ENCODE measurements at places on chromosomes 12 and 14.

DNA sequence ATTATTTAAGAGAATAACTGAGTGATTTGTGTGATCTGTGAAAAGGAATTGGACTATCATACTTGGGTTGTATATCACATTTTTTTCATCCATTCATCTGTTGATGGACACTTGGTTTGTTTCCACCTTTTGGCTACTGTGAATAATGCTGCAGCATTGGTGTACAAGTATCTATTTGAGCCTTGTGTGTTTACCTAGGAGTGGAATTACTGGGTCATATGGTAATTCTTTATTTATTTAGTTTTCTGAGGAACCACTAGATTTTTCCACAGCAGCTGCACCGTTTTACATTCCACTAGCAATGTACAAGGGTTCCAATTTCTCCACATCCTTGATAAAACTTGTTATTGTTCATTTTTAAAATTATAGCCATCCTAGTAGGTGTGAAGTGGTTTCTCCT, 56.1 kb downstream of the APAF1 start:
- DNase-seq: no peak

DNA sequence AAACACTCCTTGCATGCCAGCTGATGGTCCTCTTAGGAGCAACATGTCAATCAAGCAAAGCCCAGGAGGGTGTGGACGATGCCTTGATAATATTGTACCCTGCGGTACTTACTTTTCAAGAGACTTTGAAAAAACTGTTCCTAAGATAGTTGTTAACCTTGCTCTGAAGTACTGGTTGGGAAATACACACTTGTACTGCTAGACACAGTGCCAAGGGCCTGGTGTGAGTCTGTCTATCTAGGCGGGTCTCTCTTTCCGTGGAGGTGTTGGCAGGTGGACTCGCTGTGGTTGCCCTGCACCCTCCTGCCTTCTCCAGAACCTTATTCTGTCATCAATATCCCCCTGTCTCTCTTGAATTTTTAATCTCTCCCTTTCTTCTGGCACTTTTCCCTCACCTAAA, 189.4 kb downstream of the NRXN3 start:
- DNase-seq: no peak

DNA sequence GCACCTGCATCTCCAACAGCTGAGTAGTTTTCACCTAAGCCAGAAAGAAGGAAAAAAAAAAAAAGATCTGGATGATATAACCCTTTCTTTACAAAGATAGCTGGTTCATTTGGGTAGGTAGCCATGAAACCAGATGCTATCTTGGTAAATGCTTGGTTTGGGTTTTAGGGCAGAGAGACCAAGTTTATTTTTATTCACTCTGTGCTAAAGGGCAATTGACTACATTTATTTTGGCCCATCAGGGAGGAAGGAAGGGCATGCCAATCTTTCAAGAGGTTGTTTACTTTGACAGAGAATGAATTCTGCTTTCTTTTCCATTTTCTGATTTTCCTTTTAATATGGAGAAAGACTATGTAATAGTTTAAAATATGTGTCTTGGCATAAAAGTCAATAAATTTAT, 91.0 kb downstream of the NTN4 start:
- DNase-seq: no peak

GRCh38 chr12:131441060-131441396, 269.9 kb upstream of the SFSWAP start:
- DNase-seq: no peak

- DNase-seq: peak; percentile 73
These were observed 57.7 kb downstream of the ADGRD1 start for GRCh38 chr12:131011165-131012079.

DNA sequence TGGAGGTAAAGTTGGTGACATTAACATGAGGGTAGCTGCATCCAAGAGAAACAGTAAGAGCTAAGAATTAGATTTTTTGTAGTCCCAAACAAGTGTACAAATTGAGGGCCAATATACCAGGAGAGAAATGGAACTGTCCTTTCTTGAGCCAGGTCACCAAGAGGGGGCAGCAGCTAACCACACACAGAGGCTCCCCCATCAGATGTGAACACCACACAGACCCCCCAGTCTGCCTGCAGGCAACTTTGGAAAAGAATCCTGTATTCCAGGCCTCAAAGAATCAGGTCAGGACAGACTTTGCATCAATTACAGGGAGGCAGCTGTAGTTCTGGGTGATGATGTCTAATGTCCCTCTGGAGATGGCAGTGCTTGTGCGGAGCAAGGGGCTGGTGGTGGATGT, 77.9 kb downstream of the SPTB start:
- DNase-seq: no peak

DNA sequence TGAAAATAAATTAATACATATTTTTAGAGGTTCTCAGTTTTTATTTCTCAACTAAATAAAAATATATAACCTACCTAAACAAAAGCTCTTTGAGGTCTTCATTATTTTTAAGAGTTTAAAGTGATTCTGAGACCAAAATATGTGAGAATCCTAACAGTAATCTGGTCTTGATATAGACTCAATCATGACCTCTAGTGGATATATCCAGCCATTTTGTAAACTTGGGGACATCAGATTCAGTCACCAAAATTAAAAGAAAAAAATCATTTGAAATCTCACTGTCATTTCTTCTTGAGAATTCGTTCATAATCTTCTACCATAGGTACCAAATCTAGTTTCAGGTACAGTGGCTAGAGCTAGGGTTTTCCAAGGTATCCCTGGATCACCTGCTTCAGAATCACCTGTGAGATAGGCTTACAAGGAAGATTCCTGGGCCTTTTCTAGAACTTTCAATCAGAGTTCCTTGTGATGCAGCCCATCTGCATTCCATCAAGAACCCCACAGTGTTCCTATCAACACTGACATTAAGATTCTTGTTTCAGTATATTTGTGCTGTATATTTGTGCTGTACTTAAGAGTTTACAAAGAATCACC, 214.9 kb downstream of the ADAMTS20 start:
- no peak for DNase-seq

- no peak for DNase-seq
These were observed 59.9 kb downstream of the BMP4 start for GRCh38 chr14:53896726-53897125.

- peak; percentile 25 for DNase-seq
These were observed 38.2 kb downstream of the PLXNC1 start for GRCh38 chr12:94186278-94187241.

- DNase-seq: no peak
These were observed 88.8 kb downstream of the ATF7IP start for GRCh38 chr12:14454098-14454907.

- peak; percentile 64 for DNase-seq
These were observed 19.9 kb downstream of the HRK start for GRCh38 chr12:116861320-116861719.

DNA sequence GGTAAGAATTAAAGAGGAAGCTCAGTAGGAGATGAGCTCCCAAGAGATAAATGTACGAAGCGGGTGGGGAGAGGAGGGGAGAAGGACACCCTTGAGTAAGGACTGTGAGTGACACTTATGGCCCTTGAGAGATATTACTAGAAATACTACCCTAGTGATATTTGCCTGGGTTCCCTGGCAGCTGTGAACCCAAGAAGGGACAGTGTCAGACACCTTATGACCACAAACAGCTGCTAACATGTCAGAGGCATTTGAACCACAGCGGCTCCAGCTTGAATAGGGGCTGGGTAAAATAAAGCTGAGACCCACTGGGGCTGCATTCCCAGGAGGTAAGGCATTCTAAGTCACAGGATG, 19.6 kb upstream of the SLC6A12 start:
- no peak for DNase-seq

DNA sequence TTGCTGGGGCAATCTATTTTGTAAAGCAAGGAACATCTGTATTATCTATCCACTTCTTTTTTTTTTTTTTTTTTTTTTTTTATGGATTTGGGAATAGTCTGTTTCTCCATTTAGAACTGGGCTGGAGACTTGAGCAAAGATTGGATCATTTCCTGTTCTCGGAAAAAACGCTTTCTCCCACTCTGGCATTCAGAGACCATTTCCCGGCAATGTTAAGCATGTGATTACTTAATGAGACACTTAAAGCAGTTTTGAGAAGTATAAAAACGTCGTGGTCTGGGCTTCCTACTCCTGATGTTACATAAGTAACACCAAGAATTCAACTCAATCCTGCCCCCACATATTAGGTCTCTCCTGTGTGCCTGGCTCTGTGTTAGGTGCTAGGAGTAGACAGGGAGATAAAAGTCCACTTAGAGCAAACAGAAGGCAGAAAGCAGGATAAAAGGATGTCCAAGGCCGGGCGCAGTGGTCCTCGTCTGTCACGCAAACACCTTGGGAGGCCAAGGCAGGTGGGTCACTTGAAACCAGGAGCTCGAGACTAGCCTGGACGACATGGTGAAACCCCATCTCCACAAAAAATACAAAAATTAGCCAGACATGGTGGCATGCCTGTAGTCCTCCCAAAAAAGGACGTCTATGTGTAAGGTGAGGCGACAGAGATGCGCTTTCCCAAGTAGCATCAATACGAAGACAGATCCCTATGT, 152.1 kb upstream of the GSC start:
- no peak for DNase-seq

GRCh38 chr14:105356927-105357326, 41.4 kb upstream of the TEX22 start:
- DNase-seq: no peak

DNA sequence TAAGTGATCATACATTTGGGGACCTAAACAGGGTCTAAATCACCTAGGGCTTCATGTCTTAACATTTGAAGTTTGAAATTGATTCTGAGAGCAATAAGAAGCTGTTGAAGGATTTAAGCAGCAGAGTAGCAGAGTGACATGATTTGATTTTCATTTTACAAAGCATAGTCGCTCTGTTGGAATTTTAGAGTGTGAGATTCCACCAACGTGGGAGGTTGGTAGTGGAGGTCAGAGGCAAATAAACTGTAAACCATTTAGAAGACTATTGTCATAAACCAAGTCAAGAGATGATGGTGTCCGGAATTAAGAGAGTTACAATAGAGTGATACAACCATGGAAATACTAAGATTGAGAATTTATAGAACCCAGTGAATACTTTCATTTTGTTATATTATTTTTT, 52.7 kb upstream of the ZDHHC17 start:
- no peak for DNase-seq

Measured in psoas muscle (tissue), 8 donors.